ENCODE measurements at places on chromosomes 12 and 14.
A peak's percentile ranks its signal among the peaks of the same experiment; 100 is the strongest.

GRCh38 chr14:95048771-95049312, 108.5 kb downstream of the DICER1 start:
- DNase-seq = no peak

DNA sequence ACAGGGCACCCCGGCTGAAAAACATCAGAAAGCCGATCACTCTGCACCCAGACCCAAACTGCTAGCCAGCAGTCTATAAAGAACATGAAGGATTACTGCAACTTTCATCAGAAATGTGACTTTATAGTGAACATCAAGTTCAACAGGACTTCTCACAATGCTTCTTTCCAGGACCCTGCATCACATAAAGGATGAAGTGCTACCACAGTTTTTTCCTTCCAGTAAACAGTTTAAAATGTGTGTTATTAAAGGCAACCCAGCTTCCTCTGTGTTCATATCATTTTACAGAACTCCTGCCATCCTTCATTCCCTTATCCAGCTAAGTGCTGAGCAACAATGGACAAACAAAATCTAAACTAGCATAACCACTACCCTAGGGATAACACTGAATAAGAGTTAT, 280.3 kb upstream of the DIO2 start:
- DNase-seq = no peak

DNA sequence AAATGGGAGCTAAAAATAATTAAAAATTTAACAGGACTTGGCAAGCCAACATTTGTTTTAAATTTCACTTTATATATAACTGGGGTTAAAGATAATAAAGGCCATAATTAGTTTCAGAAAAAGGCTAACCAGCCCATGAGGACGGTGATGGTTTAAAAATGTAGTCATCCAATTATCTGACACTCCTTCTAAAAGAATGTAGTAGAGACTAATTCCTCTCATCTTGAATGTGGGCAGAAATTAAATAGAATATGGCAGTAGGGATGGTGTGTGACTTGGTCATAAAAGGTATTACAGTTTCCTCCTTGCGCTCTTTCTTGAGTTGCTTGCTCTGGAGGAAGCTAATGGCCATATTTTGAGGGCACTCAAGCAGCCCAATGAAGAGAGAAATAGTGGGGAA, 49.1 kb upstream of the PTPRB start:
- DNase-seq = no peak

DNA sequence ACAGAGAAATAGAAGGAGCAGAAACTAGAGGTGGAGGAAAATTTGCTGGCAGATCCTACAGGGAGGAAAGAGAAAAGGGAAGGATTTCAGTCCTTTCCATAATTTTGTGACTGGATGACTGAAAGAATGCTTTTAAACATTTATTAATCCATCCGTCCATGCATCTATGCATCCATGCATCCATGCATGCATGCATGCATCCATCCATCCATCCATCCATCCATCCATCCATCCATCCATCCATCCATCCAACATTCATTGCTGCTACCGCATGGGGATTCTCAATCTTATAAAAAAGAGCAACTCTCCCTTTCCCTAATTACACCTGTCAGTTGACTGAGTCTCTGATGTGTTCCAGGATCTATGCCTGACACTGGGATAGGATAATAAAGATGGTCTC, 55.7 kb upstream of the NR2C1 start:
- no peak for DNase-seq

- no peak for DNase-seq
Measured at GRCh38 chr14:61591862-61592261, 103.5 kb upstream of the HIF1A start.

DNA sequence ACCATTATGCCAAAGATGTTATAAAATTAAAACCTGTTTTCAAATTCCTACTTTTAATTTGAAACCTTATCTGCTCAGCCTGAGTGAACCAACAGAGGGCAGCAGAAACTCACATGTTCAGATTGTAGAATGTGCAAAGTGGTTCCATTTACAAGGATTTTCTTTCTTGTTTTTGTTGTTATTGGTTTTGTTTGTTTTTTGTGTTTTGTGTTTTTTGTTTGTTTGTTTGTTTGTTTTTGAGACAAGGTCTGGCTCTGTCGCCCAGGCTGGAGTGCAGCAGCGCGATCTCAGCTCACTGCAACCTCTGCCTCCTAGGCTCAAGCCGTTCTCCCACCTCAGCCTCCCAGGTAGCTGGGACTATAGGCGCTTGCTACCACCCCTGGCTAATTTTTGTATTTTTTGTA, 22.8 kb upstream of the GARIN2 start:
- no peak for DNase-seq

DNA sequence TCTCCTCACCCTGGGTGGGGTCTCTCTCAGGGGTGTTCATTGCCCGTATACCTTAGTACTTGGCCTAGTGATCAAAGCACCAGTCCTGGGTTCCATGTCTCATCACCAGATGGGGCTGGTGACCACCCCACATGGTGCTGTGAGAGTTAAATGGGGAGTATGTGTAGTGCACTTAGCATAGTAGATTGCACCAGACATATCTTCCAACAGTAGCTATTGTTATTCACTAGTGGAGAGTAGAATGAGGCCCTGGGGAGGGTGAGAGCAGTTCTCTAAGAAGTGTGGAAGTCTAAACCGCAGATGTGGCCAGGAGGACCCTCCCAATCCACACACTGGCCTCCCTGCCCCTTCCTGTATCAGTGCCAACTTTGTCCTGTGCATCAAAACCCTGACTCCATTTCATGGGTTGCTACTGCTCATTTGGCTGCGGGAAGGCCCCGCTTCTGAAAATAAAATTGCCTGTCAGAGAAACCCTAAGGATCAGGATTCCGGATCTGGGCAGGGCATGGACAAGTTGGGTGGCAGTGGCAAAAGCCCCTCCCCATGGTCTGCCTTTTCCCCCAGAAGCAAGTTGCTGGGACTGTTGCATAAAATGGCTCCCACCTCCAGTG, 4.4 kb downstream of the CD9 start:
- no peak for DNase-seq

DNA sequence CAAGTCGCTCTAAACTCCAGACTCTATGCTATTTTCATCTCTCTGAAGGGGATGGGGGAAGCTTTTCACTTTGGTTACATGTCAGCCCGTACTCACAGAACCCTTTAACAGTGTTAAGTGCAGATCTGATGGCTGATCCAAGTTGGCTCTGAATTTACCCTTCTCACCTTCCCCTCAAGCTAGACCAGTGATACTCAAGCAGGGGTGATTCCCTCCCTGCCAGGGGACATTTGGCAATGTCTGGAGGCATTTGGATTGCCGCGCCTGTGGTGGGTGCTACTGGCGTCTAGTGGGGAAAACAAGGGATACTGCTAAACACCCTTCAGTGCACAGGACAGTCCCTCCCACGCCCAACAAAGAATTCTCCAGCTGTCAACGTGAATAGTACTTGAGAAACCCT, 6.0 kb upstream of the TEX52 start:
- DNase-seq = no peak

- DNase-seq = no peak
Measured at GRCh38 chr14:66998013-66998412, 191.2 kb upstream of the GARIN2 start.

DNA sequence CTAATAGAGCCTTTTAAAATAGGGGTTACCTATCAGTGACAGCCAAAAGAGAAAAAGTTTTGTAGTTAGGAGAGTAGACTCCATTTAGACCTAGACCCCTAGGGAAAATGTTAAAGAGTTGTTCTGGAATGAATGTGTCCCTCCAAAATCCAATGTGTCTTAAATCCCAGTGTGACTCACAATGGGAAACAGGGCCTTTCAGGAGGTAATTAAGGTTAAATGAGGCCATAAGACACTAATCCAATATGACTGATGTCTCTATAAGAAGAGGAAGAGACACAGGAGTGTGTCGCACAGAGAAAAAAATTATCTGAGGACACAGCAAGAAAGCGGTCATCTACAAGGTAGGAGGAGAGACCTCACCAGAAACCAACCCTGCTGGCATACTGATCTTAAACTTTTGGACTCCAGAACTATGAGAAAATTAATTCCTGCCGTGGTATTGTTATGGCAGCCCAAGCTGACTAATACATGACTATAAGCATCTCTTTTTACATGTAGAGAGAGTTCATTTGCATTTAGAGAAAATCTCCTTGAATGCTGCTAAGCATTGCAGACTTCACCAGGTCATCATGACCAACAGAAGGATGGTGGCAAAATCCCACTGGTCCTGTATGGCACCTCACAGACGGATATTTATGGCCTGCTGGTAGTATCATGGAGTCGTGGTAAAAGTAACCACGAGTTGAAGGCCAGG, 259.6 kb upstream of the TMTC1 start:
- DNase-seq = no peak

DNA sequence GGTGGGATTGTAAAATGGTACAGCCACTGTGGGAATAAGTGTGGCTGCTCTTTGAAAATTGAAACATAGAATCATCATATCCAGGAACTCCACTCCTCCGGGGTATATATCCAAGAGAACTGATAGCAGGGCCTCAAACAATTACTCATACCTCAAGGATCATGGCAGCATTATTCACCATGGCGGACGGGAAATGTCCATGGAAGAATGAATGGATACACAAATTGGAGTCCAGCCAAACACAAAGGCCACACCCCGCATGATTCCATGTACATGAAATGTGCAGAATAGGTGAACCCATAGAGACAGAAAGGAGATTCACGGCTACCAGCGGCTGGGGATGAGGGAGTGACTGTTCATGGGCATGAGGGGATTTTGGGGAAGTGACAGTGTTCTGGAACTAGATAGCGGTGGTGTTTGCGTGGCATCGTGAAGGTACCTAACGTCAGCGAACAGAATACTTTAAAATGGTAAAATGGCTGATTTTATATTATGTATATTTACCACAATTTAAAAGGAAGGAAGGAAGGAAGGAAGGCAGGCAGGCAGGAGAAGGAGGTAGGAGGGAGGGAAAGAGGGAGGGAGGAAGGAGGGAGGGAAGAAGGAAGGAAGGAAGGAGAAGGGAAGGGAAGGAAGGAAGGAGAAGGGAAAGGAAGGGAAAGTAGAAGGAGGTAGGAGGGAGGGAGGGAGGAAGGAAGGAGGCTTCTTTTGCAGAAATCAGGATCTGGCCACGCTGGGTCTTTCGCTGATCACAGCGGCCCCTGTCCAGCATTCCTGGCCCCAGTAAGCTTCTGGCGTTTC, 14.1 kb upstream of the NCOR2 start:
- no peak for DNase-seq

DNA sequence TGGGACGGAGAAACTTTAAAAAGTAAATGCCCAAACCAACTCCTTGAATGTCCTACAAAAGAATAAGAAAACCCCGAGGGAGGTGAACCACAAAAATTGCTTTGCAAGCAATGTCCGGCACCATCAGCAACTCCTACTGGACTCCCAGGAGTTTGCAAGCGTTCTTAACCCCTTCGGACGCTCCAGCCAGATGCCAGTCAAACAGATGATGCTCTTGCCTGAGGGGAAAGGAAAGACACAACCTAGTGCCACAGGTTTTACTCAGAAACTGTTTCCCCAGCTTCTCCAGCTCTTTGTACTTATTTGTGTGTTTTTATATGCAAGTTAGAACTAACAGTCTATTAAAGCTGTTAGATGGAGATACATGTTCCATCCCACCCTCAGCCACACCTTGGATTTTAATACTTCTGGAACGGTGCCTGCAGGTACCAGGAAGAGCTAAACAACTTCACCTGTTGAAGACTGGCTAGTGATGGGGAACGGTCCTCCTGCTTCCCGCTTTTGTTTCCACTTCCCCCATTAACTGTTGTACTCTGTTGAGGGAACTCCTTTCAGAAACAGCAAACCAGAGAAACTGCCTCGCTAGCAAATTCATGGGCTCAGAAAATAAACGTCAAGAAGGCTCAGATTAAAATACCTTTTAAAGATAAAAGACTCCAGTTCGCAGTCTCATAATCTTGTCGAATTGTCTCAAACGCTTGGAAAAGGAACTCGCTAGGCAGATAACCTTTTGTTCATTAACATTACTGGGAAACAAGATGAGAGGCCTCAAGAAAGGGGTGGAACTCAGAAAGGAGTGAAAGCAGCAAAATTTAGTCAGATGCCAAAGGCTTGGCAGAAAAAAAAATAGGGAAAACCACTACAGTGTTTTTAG, 1.1 kb upstream of the FERMT2 start:
- DNase-seq = no peak

- no peak for DNase-seq
Measured at GRCh38 chr12:27324530-27324929, 8.1 kb upstream of the BMAL2 start.

DNA sequence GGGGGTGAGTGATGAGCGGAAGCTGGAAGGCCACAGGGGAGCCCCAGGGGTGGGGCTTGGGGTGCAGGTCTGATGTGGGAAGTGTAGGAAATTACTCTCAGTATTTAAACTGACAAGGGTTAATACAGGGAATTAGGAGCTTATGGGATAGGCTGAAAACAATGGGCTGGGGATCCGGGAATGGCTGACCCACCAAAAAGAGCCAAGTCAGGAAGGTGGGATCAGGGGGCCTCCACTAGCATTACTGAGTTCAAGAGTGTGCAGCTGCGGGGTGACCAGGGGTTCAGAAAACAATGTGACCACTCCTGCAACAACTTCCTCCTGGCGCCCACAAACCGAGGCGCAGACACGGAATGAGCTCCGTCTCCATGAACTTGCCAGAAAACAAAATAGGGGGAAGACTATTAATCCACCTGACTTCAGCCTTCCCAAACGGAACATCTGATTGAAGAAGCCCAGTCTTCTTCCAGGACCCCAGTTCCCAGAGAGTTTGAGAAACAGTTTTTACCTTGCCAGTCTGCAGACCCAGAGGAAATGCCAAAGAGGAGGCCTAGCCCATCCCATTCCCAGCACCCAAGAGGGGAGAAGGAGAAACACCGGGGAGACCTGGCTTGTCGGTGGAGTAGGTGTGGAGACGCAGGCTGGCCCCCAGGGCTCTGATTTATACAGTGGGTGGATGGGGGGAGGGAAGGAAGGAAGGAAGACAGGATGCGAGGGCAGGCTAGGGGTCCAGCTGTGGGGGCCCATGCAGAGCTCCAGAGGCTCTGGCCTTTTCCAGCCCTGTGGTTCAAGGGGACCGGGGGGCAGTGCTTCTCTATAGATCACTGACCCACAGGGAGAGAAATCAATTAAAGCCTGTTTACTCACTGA, 16.5 kb upstream of the YY1 start:
- DNase-seq = no peak

- DNase-seq = no peak
Measured at GRCh38 chr12:40691913-40692764, at the start of gene CNTN1. TSS of gene CNTN1 (plus strand) at chr12:40692439.

GRCh38 chr14:79732911-79733655, 478.2 kb downstream of the DIO2 start:
- DNase-seq = no peak

GRCh38 chr14:92970271-92970670, 47.3 kb downstream of the CHGA start:
- no peak for DNase-seq

GRCh38 chr14:24141097-24141880, at the start of gene EMC9:
TSS of gene EMC9 (minus strand) at chr14:24141591. CDS start at chr14:24141304, 287 bp downstream.
- DNase-seq = peak; percentile 98

GRCh38 chr12:125492354-125493270, 427.4 kb downstream of the AACS start:
- DNase-seq = no peak

GRCh38 chr12:94109160-94109559, 39.2 kb upstream of the PLXNC1 start:
- DNase-seq = no peak

Data from esophagus squamous epithelium (tissue), 5 donors.